ENCODE measurements at places on chromosomes 13 and 19.

DNA sequence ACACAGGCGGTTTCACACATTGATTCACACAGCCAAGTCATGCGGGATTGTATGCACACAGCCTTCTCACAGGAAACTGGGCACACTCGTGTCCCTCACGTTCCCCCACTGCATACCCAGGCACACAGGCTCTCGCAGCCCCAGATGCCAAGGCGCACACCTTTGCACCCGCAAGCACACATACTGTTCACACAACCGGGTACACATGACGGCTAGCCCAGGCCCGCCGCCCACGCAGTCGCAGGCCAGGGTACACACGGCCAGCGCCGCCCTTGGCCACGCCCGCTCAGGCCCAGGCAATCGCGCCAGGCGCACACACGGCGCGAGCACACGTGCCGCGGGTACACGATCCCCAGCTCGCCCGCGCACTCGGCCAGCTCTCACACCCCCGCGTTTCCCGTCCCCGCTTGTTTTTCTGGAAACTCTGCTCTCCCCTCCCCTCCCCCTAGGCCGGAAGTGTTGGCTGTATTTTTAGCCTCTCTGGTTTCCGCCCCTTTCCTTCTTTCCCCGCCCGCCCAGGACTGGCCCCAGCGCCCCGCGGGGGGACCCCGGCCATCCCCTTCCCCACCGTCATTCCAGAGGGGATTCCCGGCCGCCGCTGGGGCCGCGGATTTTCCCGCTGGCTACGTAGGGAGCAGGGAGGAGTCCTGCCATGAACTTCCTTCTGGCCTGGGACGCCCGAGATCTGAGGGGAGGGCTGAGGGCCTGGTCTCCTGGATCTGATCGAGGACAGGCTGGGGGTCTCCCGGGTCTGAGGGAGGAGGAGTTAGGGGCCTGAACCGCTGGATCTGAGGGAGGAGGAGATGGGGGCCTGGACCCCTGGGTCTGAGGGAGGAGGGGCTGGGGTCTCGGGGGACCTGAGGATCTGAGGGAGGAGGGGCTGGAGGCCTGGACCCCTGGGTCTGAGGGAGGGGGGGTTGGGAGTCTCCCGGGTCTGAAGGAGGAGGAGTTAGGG is 4.0 kb upstream of the ZFP36 start:
- no peak for DNase-seq

DNA sequence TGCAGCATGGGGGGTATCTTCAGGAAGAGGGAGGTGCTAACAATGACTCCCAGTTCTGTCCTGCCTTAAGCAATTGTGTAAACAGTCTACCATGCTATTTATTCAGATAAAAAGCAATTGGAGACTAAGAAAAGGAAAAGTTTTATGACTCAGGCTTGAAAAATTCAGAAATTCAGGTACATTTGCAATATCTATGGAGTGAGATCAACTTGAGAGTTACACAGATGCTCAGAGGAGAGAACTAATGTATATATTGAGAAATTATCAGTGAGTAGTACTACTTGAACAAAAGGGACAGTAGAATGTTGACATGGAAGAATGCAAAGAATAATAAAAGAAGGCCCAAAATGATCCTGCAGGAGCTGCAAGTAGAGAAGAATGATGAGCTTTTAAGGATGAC is 277.6 kb upstream of the DACH1 start:
- no peak for DNase-seq

DNA sequence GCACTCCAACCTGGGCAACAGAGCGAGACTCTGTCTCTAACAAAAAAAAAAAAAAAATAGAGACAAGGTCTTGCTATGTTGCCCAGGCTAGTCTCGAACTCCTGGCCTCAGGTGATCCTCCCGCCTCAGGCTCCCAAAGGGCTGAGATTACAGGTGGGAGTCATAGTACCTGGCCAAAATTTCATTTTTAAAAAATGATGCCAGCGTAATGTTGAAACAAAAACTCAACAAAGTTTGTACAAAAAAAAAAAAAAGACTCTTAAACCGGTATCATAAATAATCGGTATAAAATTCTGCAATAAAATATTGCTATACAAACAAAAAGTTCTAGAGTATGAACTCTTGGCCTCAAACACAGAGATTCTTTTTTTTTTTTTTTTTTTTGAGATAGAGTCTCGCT is 3.5 kb downstream of the GMFG start:
- DNase-seq, result no peak

- no peak for DNase-seq
Measured at GRCh38 chr19:50427997-50428425, 4.7 kb upstream of the MYBPC2 start.

DNA sequence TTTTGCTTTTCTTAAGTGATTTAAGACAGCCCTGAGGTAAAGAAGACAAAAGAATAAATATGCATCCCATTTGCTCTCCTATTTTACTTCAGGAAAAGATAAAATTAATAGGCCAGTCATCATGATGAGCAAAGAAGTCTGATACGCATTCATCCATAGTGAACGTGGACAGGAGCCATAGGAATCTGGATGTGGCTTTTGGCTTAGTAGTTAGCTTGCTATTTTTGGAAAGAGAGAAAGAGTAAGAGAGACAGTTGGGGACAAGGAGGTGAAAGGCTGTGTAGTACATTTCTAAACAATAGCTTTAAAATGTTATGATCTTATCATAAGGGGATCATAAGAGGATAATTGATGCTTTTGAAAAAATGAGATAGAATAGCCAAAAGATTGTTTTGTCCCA is 545.2 kb downstream of the IRS2 start:
- no peak for DNase-seq

GRCh38 chr13:44340508-44340907 is 33.1 kb upstream of the SERP2 start:
- no peak for DNase-seq

DNA sequence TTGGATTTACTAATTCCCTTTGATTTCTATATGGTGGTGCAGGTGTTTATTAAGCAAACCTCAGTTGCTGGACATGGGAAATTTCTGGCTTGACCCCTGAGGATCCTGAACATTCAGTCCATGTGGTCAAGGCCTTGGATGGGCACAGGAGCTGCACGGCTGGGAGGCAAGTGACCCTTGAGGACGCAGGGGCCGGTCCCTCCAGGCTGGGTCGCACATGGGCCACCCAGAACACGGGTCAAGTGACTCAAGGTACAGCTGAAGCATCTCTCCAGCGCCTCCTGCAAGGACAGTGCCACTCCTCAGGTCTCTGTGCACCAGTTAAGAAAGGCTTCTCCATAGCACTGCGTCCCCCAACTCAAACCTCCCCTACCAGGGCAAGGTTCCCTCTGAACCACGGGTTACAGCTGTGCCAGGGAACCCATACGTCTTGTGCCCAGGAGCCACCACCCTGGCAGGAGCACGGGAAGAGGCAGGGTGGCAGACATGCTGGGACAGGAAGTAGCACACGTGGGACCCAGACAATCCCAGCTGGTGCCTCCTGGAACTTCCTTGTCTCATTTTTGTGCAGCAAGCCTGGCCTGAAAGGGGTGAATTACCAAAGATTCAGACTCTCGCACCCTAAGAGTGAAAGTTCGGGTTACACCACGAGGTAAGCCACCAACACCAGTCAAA is 93.1 kb downstream of the SPACA7 start:
- no peak for DNase-seq

DNA sequence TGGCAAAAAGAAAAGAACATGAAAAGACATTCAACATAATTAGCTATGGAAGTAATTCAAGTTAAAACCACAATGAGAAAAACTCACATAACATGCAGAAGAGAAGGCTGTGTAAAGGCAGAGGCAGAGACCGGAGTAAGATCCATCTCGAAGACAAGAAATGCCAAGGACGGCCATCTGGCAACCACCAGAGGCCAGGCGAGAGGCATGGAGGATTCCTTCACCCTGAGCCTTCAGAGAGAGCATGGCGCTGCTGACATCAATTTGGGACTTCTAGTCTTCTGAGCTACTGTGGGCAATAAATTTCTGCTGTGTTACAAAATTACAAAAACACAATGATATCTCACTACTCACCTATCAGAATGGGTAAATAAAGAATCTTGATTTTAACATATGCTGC is 381.0 kb downstream of the TSHZ3 start:
- DNase-seq, result no peak

GRCh38 chr19:287381-287871 is 3.8 kb downstream of the PLPP2 start:
- no peak for DNase-seq

GRCh38 chr13:106426909-106427308 is 108.6 kb downstream of the EFNB2 start:
- DNase-seq, result no peak

DNA sequence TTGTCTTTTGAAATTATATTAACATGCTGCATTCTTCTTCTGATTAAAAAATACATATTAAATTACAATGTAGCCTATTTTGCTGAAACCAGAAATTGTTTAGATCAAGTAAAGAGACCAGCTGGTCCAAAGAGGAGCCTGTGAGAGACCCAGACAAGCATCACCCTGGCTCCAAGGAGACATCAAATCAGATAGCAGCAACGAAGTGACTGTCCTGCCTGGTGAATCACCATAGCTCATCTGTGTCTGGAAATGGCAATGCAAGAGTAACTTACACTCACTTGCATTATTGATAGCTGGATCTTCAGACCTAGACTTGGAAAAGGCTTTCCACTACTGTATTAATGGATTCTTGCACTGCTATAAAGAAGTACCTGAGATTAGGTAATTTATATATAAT is 169.1 kb downstream of the KCTD12 start:
- DNase-seq, result no peak

DNA sequence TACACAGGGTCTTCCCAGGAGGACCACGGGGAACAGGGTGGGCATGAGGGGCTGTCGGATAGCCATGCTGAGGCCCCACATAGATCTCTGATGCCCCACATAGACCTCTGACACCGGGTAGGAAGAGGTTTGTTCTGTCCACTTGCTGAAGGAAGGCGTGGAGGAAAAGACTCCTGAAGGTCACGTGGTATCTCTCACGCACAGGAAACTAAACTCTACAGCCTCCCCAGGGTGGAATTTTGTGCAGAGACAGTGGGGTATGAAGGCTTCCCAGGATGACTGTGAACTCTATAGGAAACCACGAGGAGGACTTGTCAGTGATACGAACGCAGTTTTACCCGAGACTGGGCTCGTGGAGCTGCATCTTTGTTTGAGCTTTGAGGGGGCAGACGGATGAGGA is 2.8 kb downstream of the EVI5L start:
- no peak for DNase-seq

- no peak for DNase-seq
Measured at GRCh38 chr19:55626350-55626749, 2.0 kb upstream of the ZNF784 start.

GRCh38 chr19:768424-768823 is 17.5 kb downstream of the MISP start:
- DNase-seq, result no peak

- no peak for DNase-seq
Measured at GRCh38 chr13:50783717-50784290, 59.7 kb downstream of the DLEU7 start.

All from cortex of kidney (tissue), 1 donor.